ENCODE measurements at places on chromosomes 12 and 14.

DNA sequence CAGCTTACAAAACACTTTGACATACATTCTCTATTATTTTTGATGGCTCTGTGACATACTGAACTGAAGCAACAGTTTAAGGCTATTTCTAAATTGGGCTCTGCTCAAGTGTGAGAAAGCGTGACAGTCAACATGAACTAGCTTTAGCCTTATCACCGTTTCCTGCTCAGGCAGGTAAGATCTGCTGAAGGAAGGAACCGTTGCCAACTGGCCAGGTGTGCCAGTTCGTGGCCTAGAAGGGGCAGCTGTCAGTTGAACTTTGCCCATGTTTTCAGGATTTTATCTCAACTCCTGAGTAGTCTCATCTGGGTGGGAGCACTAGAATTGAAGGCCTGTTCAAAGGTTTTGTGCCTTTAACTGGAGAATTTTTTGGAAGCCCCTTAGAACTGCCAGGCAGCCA lies 79.5 kb downstream of the ETV6 start:
- no peak for DNase-seq

DNA sequence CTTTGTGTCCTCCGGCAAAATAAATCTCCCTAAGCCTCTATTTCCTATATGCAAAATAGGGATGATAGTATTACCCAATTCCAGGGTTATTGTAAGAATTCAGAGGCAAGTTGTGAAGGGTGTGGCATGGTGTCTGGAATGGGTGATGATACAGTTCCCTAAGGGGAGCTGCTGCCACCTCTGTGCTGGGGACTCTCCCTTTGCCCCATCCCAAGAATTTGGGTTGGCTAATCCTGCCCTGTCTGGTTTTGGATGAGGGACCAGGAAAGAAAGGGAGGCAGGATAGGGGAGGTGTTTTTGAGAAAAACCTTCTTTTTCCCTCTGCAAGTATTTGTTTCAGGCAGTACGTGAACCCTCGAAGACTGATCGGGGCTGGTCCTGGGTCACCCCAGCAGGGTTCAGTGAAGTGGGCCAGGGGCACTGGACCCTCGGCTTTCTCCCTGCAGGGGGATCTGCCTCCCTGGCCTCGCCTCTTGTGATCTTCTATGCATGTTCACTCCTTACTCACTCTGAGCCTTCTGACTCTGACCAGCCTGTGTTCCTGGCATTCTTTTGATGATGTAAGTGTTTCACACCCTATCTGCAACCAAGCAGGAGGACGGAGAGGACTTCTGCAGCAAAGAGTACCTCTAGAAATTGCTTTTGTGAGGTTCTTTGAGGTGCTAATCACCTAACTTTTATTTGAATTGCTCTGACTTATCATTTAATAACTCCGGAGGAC lies 60.8 kb downstream of the RASSF3 start:
- DNase-seq: no peak

GRCh38 chr14:61334197-61334701 lies 12.9 kb downstream of the PRKCH start:
- no peak for DNase-seq

GRCh38 chr12:131035245-131035681 lies 81.6 kb downstream of the ADGRD1 start:
- no peak for DNase-seq

GRCh38 chr14:103142026-103142425 lies 18.8 kb downstream of the TNFAIP2 start:
- no peak for DNase-seq

GRCh38 chr12:48029491-48030172 lies 25.4 kb upstream of the COL2A1 start:
- no peak for DNase-seq

GRCh38 chr12:111168009-111168900 lies 200.6 kb downstream of the PHETA1 start:
- DNase-seq: no peak

GRCh38 chr14:104436047-104436591 lies 143.4 kb upstream of the C14orf180 start:
- DNase-seq: no peak

DNA sequence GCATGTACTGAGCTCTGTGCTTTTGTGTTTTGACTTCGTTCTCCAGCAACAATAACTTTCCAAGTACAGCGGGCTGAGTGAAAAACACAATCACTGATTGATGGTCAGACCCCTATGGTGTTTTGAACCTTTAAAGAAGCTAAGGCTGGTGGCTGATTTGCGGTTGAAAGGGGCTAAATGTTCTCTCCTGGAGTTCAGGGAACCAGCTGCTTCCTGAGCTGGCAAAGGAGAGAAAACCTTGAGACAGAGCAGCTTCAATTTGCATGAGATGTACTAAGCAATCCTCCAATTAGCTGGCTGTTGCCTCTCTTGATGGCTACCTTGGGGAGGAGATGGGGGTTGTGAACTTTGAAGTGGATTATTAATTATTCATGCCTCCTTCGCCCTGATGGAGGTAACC lies 546.7 kb upstream of the SEL1L start:
- DNase-seq: no peak

DNA sequence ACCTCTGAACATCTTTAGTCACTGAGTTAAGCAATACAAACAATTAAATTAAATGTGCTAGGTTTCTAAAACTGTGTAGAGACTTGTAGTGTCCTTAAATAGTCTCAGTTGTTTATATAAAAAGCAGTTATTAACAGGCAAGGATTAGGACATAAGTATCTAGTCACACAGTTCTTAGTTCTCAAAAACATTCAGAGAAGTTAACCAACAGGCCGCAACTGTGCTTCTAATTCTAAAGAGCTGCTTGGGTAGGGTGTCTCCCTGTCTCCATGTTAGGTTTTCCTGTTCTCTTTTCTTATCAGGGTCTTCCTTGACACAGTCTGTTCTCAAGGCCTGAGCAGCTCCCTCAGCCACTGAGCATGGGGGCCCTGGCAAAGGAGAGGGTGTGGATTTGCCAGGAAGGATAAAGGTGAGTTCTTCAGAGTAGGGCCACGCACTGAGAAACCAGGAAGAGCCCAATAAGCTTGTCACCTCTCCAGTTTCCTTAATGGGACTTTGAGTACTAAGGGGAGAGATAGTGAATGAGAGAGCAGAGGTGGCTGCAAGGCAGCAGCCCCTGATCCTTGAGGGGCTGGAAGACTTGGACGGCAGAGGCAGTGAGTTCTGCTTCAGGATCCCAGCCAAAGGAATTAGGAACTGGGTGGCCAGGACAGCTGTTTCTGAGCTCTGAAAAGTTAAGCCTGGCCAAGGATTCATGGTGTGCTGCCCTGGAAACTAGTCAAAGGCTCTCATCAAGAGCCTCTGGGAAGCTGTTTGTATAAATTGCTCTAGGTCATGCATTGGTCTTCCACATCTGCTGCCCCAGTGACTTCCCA lies 177.3 kb downstream of the MYRFL start:
- DNase-seq: no peak

GRCh38 chr14:21626491-21627230 lies 8.1 kb downstream of the OR10G2 start:
- DNase-seq: no peak

DNA sequence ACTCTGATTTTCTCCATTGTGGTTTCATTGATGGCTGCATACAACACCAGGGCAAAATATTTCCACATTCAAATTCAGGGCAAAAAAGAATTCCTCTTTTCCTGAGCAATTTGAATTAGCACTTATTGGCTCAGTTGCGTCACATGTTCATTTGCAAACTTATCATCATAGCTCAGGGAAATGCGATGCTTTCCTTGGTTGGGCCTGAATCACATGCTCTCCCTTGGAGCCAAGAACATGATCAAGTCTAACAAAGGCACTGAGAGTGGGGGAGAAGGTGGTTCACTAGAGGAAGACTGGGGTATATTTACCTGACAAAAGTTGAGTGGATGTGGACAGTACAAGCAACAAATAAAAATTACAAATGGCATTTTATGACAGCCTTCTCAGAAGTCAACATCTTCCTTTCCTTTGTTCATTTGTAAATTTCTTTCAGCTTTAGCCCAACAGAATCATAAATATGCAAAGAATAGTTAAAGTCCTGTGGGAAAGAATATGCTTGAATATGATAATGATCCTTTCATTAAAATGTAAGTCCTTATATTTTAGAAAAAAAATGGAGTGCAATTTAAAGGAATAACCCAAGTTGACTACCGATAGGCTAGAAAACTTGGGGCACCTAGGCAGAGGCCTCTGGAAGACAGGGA lies 277.2 kb downstream of the NEDD1 start:
- no peak for DNase-seq

DNA sequence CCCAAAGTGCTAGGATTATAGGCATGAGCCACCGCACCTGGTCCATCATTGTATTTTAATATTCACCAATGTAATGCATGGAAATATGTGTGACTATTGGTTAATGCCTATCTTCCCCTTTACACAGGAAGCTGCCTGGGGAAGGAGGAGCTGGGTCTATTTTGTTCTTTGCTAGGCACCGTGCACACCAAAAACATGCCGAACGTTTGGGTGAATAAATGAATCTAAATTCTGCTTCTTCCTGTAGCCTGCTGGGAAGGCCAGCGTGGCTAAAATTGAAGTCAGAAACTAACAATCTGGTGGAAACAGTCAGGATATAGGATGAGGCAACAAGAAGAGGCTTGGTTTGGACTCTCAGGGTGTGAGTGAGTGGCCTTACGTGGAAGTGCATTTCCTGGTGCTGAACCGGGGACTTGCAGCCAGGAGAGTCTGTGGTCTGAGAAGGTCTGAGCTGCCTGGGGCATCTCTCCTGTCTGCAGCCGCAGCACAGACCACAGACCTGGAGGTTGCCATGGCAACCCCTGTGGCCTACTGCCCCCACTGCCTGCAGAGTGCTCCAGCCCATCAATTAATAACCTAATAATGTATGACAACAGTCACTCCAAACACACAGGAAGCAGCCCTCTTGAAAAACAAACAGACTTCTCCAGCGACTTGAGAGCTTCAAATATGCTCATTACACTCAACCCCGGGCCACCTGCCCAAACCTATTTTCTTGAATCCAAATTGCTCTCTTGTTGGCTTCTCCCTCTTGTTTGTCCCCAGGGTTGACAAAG lies 5.5 kb upstream of the GPR68 start:
- DNase-seq: peak; percentile 96

DNA sequence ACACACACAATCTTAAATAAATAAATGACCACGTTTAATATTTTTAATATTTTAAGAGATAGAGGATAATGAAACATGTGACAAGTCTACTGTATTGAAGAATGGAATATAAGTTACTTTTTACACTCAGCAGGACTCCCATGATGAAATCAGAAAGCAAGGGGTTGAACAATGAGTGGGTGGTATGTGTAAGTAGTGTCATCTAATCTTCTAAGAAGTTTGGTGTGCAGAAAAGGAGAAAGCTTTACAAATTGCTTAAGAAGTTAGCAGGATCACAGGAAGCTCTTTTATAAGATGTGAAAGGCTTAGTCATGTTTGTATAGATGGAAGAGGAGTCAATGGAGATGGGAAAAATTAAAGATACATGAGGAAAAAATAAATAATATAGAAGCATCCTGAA lies 47.8 kb downstream of the SLC15A5 start:
- no peak for DNase-seq

Measured in NCI-H748 treated with DMSO at 0.1 percent for 48 hours (cell line).